ENCODE measurements at places on chromosomes 12 and 14. TPM values are rescaled to one million over a fixed set of nuclear protein-coding genes. Genes with fewer than 3 reads are reported as not detected.

GRCh38 chr12:120678572-120678971 is 8.4 kb upstream of the MLEC start:
- no peaks in the 10 kb centered on the region for H3K36me3 ChIP-seq
- no peak overlapping the region for H3K27ac ChIP-seq
- no peak overlapping the region for H3K4me3 ChIP-seq
- DNase-seq, result no peak
- peaks cover 5% of the 10 kb centered on the region for H3K4me1 ChIP-seq

DNA sequence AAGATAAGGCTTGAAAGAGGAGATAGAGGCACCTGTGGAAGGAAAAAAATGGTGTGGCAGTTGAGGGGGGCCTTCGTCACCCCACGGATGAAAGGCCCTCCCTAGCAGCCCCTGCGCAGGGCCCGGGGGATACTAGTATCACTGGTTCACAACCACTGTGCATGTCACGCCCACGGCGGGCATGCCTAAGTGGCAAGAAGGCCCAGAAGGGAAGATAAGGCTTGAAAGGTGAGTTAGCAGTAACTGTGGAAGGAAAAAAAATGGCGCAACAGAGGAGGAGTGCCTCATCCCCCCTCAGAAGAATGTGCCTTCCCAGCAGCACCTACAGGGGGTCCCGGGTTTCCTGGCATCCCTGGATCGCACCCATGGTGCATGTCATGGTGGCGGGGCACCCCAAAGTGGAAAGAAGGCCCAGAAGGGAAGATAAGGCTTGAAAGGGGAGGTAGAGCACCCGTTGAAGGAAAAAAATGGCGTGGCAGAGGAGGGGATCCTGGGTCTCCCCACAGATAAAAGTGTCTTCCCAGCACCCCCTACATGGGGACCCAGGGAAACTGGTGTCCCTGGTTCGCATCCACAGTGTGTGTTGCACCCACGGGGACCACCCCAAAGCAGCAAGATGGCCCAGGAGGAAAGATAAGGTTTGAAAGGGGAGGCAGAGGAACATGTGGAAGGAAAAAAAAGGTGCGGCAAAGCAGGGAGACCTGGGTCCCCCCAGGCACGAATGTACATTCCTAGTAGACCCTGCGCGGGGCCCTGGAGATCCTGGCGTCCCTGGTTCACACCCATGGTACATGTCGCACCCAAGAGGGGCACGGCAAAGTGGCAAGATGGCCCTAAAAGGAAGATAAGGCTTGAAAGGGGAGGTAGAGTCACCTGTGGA is 279.2 kb downstream of the ALG10 start:
- no peak overlapping the region for H3K27ac ChIP-seq
- no peaks in the 10 kb centered on the region for H3K4me1 ChIP-seq

GRCh38 chr14:35355981-35356841 is 48.3 kb downstream of the NFKBIA start:
- no peak for DNase-seq
- no peaks in the 10 kb centered on the region for H3K27me3 ChIP-seq
- H3K4me3 ChIP-seq, result no peak overlapping the region
- peaks cover 3% of the 10 kb centered on the region for H3K4me1 ChIP-seq
- no peaks in the 10 kb centered on the region for H3K36me3 ChIP-seq

DNA sequence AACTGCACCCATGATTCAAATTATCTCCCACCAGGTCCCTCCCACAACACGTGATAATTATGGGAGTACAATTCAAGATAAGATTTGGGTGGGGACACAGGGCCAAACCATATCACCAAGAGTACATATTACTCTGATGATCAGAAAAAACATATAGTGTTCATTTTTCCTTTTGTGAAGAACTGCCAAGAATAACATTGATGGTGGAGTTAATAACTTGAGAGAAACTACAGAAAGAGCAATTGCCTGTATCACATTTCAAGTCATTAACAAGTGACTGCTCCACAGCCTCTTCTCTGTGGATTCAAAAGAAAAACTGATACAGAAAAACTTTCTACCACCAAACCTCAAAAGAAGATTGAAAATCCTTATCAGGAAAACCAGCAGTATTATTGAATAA is 34.7 kb downstream of the GRIP1 start:
- H3K27ac ChIP-seq, result no peak overlapping the region
- H3K4me3 ChIP-seq, result no peak overlapping the region
- H3K27me3 ChIP-seq, result no peaks in the 10 kb centered on the region
- no peak for DNase-seq

DNA sequence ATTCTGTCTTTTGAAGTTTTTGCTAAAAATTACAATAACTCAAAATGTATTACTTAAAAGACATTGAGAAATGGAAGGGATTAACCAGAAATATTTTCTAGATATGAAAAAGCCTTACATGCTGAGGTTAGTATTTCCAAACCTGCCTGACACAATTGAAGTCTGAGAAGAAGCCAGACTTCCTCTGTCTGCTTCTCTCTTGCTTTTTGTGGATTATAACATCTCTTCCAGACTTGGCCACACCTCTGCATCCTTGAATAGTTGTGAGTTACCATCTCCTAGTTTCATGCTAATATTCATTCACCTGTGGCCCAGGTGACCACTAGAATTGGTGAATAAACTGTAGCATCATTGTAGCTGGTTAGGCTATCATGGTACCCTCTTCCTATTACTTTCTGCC is 497.6 kb downstream of the SLC16A7 start:
- H3K27ac ChIP-seq, result peak overlapping the region; percentile 64
- H3K4me1 ChIP-seq, result no peaks in the 10 kb centered on the region
- H3K36me3 ChIP-seq, result no peaks in the 10 kb centered on the region
- no peaks in the 10 kb centered on the region for H3K27me3 ChIP-seq

- no peak overlapping the region for H3K27ac ChIP-seq
- H3K36me3 ChIP-seq, result no peaks in the 10 kb centered on the region
- H3K4me1 ChIP-seq, result no peaks in the 10 kb centered on the region
- no peak for DNase-seq
- no peaks in the 10 kb centered on the region for H3K27me3 ChIP-seq
- H3K4me3 ChIP-seq, result no peak overlapping the region
Measured at GRCh38 chr14:92625213-92625612, 111.6 kb downstream of the RIN3 start.

- H3K27ac ChIP-seq, result no peak overlapping the region
- H3K36me3 ChIP-seq, result no peaks in the 10 kb centered on the region
- H3K4me1 ChIP-seq, result no peaks in the 10 kb centered on the region
- peak; percentile 31 for DNase-seq
Measured at GRCh38 chr12:94139816-94140215, 8.6 kb upstream of the PLXNC1 start.

DNA sequence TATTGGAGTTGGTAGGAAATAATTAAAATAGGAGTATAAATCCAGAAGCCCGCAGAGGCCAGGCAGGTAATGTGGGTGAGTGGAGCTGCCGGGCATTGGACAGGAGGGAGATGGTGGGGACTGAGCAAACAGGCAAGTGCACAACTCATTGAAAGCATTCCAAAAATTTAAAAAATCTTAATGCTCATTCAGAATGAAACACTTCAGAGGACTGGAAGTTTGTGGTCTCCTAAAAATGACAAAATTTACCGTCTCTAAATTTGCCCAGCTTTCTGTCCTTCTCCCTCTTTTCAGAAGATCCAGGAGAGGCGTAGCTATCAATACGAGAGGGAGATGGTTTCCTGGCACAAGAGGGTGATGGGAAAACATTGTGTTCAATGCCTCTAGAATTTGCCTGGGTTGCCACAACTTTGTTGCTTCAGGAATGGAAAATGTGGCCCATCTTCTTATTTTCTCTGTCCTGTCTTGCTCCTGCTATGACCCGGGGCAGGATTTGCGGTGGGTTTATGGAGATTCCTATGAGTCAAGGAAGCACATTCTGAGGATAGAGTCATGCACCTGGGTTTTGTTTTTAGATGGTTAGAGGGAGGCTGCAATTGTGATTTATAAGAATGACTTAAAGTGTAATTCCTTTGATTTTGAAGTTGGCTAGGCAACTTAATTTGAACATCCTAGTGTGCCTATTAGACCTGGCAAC is 72.2 kb downstream of the BORCS5 start:
- H3K27ac ChIP-seq, result no peak overlapping the region
- no peak overlapping the region for H3K4me3 ChIP-seq
- no peaks in the 10 kb centered on the region for H3K36me3 ChIP-seq
- H3K4me1 ChIP-seq, result peaks cover 7% of the 10 kb centered on the region

GRCh38 chr14:72651081-72651480 is 242.8 kb downstream of the DPF3 start:
- no peak overlapping the region for H3K4me3 ChIP-seq
- no peak overlapping the region for H3K27ac ChIP-seq
- no peak for DNase-seq
- H3K36me3 ChIP-seq, result no peaks in the 10 kb centered on the region

DNA sequence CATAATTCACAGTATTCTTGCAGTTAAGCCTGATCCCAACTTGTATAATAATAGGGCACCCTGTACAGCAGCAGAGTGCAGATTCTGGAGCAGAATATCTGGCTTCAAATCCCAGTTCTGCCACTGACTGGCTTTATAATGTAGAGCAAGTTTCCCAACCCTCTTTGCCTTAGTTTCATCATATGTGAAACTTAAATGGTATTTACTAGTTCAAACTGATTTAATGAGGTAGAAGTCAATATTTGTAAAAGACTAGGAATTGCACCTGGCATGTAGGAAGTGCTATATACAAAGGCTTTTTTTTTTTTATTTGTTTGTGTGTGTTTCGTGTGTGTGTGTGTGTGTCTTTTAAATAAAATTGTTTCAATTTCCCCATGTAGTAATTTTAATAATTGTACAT is 125.9 kb downstream of the CCER1 start:
- H3K27ac ChIP-seq, result no peak overlapping the region
- H3K4me3 ChIP-seq, result no peak overlapping the region
- no peaks in the 10 kb centered on the region for H3K27me3 ChIP-seq
- no peaks in the 10 kb centered on the region for H3K4me1 ChIP-seq
- DNase-seq, result no peak
- no peaks in the 10 kb centered on the region for H3K36me3 ChIP-seq

- H3K4me1 ChIP-seq, result no peaks in the 10 kb centered on the region
- no peak overlapping the region for H3K4me3 ChIP-seq
- H3K36me3 ChIP-seq, result no peaks in the 10 kb centered on the region
- no peaks in the 10 kb centered on the region for H3K27me3 ChIP-seq
Measured at GRCh38 chr14:95267306-95267705, 52.4 kb downstream of the CLMN start.

DNA sequence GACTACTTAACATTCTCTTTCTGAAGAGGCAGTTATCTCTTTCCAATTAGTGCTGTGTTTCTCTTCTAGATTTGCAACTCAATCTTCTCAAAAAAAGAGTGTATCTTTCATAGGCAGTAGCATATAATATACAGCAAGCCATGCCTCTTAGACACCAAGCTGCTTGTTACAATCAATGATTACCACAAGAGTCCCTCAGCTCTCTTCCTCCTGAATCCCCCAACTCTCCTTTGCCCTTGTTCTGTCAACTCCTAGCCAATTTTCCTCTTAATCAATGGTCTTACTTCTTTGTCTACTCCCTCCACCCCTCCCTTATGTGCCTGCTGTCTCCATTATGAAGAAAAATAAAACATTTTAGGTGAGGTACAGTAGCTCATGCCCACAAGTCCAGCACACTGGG is 2.6 kb downstream of the TMTC1 start:
- no peak for DNase-seq
- H3K27ac ChIP-seq, result no peak overlapping the region
- peak overlapping the region; percentile 81 for H3K4me3 ChIP-seq

DNA sequence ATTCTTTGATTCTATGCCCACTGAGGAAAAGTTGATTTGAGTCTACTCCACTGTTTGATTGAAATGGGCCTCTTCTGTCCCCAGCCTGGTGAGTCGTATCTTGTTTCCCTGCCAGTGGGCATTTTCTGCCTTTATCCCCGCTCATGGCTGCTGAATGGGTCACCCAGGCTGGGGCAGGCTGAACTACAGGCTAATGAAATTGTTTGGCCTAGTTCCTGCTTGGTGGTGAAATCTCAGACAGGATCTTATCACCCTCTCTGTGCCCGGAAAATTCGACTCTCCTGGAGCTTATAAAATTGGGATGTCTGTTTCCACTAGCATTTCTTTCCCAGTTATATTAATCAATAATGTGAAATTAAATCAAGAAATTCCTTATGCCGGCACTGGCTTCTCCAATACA is 65.0 kb downstream of the CHST11 start:
- H3K36me3 ChIP-seq, result no peaks in the 10 kb centered on the region
- H3K4me3 ChIP-seq, result no peak overlapping the region
- H3K4me1 ChIP-seq, result peaks cover 39% of the 10 kb centered on the region
- no peak for DNase-seq

DNA sequence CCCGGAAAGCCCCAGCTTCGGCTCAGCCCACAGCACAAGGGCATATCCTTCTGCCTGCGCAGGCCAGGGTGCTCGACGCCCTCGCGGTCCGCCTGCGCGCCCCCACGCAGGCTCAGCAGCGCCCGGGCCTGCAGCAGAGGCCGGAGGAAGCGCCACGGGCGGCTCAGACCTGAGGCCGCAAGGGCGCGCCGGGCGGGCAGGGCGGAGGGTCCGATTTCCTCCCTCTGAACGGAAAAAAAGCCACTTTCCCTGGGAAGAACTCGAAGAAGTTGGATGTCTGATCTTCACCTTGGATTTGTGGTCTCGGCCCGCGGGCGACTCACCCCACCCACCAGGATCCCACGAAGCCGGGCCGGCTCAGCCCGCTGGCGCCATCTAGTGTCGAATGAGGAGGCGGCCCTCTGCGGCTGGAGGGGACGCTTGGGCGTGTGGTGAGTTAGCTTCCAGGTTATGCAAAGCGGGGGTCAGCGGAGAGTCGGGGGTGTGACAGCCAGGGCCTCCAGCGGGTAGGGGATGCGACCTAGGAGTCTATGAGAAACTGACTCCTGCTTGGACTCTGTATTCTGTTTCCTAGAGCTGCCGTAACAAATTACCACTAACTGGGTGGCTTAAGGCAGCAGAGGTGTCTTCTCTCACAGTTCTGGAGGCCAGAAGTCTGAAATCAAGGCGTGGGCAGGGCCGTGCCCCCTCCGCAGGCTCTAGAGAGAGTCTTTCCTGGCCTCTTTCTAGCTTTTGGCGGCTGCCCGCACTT is 40.0 kb upstream of the SRSF5 start:
- peak; percentile 87 for DNase-seq
- no peaks in the 10 kb centered on the region for H3K36me3 ChIP-seq
- H3K27ac ChIP-seq, result no peak overlapping the region
- peaks cover 11% of the 10 kb centered on the region for H3K27me3 ChIP-seq
- no peaks in the 10 kb centered on the region for H3K4me1 ChIP-seq

DNA sequence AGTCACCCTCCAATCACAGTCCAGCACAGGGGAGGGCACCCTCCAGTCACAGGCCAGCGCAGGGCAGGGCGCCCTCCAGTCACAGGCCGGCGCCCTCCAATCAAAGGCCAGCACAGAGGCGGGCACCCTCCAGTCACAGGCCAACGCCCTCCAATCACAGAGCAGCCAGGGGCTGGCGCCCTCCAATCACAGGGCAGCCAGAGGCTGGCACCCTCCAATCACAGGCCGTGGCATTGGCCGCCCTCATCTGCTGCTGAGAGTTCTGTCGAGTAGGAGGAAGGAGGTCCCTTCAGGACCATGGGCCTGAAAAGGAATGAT is 26.6 kb downstream of the DDX51 start:
- DNase-seq, result peak; percentile 65
- no peaks in the 10 kb centered on the region for H3K4me1 ChIP-seq
- H3K4me3 ChIP-seq, result no peak overlapping the region
- H3K27me3 ChIP-seq, result no peaks in the 10 kb centered on the region

Gene TSPAN19
- total RNA-seq, result 0.50 TPM

Gene WNT1
- total RNA-seq, result not detected

Gene LRFN5
- total RNA-seq, result 6.3 TPM

Gene CEBPE
- not detected for total RNA-seq

Gene MUCL1
- total RNA-seq, result not detected

Gene GALNT16
- total RNA-seq, result 2.9 TPM

Gene KRT3
- not detected for total RNA-seq
